GM13976 (cell line): ENCODE measurements at places on chromosomes 16 and 17.

DNA sequence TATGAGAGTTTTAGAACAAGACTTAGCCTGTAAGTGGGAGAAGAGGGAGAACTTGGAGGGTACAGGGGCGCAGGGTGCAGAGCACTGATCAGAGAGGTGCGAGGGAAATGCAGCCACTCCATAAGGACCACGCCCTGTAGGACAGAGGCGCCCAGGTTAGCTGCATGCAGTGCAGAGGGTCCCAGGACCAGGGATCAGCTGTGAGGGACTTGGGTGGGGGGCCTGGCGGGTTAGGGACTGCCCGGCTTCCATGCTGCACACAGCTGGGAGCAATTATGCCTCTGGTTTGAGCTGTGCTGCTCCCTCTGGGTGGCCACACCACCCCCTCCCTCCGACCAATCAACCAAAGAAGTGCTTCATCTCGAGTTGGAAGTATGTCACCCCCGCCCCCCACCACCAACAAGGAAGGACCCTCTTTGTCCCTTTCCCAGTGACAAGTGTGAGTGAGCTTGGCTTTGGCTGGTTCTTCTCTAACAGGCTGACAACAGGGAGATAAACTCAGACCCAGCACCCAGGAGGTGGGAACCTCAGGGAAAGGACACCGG, 22.2 kb upstream of the CLEC18A start:
- peak; percentile 19 for DNase-seq

- no peak for DNase-seq
These were observed 63.6 kb downstream of the NUP93 start for GRCh38 chr16:56793492-56793891.

DNA sequence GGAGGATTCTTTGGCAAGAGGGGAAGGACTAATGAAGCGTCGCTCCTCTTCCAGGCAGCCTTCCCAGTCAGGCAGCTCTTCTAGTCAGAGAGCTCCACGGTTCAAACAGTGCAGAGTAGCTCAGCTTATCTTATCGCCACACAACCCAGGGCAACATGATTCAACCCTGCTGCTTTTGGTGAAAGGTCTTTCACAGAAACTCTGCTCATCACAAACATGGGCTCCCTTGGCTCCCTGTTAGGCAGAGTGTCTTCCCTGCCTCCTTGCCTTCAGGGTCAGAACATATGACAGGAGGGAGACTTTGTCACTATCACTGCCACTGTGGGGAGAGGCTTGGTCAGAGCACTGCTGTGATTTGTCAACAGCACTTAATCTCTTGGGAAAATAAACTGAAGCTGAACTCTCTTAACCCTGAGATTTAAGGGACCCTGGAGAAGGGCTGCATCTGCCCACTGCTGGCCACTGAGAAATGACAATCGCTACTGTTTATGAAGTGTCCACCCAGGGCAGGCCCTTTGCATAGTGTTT, 6.9 kb upstream of the SLC13A2 start:
- DNase-seq = no peak

- peak; percentile 3 for DNase-seq
These were observed 73.8 kb downstream of the SDR42E1 start for GRCh38 chr16:81937305-81938038.

- no peak for DNase-seq
These were observed 38.7 kb upstream of the RHOT1 start for GRCh38 chr17:32103476-32104113.

DNA sequence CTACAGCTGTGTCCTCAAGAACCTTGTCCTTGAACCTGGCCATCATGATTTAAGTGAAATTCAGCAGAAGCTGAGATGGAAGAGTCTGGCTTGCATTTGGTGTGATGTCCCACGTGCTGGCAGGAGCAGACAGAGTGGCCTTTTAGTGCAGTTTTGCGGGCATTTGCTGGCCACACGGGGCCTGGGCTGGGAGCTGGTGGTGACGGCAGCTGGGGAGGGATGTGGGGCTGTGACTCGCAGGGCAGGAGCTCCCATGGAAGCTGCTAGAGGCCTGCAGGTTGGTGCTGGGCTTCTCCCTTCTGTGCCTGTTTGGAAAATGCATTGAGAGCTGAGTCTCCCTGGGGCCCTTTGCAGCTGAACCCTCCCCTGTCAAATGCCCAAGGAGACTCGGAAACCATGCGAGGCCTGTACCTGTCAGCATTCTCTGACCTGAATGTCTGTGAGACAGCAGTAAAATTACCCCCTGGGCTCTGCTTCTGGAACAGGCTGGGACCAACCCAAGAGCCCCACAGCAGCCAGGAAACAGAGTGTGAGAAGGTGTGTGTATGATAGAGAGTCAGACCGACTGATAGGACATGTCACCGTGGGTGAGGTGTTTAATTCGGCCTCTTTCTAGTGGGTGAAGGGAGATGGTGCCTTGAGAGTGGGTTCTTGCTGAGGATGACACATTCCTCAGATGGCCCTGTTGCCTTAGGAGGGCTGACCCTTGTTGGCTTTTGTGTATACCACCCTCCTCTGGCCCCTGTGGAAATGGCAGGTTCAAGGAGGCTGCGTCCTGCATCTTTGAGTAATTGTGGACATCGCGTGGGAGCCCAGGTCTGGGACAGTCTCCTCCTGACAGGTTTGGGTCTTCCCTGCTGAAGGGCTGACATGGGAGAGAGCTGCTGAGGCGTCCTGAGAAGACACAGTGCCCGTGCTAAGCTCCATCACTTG, 145.5 kb downstream of the MSI2 start:
- peak; percentile 37 for DNase-seq

GRCh38 chr17:4715063-4715744, 4.8 kb downstream of the ARRB2 start:
- peak; percentile 61 for DNase-seq

DNA sequence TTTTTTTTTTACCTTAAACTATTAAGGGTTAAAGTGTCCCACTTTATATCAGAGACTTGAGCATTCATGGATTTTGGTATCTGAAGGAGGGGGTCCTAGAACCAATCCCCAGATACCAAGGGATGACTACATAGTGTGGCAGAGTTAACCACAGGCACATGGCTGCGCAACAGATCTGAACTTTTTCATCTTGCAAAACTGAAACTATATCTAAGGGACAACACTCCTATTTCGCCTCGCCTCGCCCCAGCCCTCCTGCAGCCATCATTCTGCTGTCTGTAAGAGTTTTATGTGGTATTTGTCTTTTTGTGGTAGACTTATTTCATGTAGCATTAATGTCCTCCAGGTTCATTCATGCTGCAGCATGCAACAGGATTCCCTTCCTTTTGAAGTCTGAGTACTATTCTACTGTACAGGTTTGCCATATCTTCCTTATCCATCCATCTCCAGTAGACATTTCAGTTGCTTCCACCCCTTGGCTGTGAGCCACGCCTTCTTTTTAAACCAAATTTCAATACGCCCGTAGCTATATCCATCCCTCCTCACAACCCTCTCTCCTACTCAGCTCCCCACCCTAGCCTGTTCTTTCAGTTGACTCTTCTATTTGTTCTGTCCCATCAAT, 53.2 kb downstream of the AMFR start:
- no peak for DNase-seq

GRCh38 chr16:85079785-85080570, 32.3 kb downstream of the CIBAR2 start:
- DNase-seq = no peak

GRCh38 chr17:64507413-64507782, 621 bp downstream of the CEP95 start:
- peak; percentile 63 for DNase-seq

DNA sequence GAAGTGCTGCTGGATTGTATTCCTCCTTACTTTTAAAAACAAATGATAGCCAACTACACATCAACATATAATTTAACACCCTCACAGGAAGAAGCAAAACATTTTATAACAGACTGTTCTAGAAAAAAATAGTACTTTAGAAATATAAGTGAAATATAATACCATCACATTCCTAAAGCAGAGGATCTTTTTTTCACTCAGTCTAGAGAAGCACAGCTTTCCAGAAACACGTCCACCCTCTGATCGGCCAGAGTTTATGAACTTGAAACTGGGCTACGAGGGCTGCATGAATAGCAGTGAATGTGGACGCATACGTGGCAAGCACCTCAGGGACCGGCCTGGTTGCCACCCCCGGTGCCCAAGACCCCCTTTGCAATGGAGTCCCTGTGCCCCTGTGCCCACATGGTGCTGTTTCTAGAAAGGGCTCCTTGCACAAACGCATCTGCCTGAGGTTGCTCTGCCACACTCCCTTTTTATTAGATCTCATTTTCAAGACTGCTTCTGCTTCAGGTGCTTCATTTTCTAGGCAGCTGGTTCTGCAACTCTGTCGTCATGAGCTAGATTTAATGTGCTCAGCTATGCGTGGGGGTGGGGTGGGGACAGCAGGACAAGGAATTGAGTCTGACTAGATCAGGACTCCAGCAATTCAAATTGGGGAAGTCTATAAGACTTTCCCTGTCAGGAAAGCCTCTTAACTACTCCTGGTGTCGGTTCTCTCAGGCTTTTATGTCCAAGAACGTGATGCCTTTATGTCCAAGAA, 29.1 kb upstream of the ERN1 start:
- no peak for DNase-seq

- DNase-seq = no peak
These were observed 309.2 kb upstream of the CCL2 start for GRCh38 chr17:33945646-33946546.

GRCh38 chr17:6786618-6787017, 10.6 kb downstream of the FBXO39 start:
- no peak for DNase-seq

DNA sequence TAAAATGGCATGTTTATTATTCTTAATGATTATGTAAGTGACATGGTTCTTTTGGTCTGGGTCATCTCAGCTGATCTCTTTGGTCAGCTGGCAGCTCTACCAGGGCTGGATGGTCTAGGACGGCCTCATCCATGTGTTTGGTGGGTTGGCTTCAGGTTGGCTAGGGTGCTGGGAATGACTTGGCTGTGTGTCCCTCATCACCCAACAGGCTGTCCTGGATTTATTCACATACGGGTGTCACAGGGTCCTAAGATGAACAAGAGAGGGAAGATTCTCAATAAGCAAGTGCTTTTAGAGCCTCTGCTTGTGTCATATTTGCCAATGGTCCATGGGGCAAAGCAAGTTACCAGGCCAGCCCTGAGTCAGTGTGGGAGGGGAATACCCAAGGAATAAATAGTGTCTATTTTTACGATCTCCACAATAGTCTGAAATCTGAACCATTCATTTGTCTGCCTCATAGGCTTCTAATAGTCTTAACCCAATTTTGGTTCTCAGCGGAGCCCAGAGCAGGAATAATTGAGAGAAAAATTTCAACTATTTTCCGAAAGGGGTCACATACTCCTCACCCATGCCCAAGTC, 157.5 kb downstream of the HS3ST2 start:
- DNase-seq = no peak

DNA sequence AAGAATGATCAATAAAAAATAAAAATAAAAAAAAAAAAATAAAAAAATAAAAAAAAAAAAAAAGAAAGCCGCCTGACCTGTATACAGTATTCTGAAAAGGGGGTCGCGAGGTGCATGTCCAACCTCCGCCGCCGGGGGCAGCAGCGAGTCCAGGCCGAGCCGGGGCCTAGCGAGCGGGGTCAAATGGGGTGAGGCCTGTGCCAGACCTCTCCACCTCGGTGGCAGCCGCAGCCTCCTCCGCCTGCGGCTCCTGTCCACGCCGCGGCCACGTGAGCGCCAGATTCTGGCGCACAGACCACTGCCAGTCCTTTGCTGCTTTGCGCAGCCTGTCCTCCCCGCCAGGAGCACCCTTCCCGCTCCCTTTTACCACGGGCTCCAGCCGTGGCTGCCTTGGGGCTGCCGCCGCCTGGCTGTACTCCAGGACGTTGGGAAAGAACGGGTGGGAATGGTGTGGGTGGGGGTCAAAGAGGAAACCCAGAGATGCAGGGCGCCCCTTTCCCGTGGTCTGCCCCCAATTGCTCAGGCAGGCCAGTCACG, 2.4 kb upstream of the BCKDK start:
- peak; percentile 87 for DNase-seq

DNA sequence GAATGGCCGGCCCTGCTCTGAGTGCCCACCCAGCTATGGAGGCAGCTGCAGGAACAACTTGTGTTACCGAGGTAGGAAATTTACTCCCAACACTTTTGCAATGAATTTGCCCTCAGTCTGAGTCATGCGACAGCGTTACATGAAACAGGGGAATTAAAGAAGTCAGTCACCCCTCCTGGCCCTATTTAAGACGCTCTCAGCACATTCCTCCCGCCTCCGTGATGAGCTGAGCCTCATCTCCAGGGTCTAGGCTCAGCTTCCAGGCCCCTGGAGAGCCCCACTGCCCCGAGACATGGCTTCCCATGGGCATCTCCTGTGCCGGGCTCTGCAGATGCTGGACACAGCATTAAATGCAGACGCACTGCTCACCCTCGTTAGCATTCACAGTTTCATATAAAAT, 35.0 kb downstream of the CRISPLD2 start:
- no peak for DNase-seq

GRCh38 chr17:65589321-65589720, 27.9 kb upstream of the AXIN2 start:
- no peak for DNase-seq

DNA sequence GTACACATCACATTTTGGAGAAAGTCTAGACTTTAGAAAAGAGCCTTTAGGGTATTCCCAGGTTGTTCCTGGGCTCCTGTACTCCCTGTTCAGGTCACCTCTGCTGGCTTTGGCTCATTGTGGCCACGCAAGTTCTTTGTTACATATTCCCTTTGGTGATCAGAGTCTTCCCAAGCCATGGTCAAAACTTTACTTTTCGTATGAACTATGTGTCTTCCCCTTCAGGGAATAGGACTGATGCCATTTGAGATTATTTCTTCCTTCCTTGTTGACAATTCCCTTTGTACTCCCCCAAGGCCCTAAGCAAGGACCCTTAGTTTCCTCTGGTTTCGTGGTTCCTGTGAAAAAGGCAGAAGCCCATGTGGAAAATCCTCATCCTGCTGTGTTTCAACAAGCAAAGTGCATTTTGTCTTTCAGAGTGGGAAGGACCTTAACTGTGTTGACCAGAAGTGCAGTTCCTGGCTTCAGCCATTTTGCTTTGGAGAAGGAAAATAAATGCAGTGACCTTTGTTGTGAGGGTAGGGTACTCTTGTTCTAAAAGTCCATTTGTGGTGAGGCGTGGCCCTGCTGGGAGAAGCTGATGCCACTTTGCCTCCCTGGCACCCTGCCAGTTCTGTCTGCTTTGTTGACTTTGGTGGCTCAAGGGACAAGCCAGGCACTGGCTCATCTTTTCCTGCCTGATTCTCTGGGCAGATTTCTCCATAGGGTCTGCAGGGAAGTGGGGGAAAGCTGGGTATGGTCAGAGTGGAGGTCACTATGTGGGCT, 55.1 kb downstream of the ZNRF1 start:
- no peak for DNase-seq

DNA sequence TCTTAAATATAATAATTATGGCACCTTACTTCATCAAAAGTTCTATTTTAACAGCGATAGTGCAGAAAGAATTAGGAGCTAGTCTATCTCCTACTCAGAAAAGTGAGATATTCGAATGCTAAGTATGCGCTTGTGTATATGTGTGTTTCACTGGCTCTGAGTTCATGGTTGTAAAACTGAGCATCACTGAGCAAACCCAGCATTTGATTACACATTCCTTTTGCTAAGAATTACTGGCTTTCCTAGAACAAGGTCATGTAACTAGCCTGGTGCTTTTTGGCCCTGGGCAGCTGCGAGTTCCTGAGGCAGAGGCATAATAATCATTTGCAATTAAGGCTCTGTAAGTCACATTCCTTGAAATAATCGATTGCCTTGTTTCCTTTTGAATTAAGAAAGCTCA, 157.2 kb downstream of the SNX29 start:
- DNase-seq = no peak

GRCh38 chr17:78223061-78223460, 8.4 kb upstream of the TMEM235 start:
- no peak for DNase-seq
